ENCODE measurements at places on chromosomes 7 and 10.
A peak's percentile ranks its signal among the peaks of the same experiment; 100 is the strongest.

- no peak for DNase-seq
These were observed 23.0 kb upstream of the CDHR3 start for GRCh38 chr7:105940109-105940508.

DNA sequence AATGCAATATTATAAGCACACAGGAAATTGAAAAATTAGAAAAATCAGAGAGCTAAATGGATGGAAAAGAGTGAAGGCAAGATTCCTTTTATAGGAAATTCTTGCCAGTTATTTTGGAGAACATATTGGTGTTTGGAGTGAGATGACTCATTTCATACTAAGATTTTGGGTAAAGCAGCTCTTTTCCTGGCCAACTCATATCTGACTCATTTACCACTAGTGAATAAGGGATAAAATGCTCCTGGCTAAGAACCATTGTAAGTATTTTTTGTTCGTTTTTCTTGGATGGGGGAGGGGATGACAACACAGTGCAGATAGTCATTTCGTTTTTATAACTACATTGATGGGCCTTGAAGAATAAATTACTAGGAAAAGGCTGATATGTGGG lies 139.3 kb downstream of the TWIST1 start:
- DNase-seq: no peak

DNA sequence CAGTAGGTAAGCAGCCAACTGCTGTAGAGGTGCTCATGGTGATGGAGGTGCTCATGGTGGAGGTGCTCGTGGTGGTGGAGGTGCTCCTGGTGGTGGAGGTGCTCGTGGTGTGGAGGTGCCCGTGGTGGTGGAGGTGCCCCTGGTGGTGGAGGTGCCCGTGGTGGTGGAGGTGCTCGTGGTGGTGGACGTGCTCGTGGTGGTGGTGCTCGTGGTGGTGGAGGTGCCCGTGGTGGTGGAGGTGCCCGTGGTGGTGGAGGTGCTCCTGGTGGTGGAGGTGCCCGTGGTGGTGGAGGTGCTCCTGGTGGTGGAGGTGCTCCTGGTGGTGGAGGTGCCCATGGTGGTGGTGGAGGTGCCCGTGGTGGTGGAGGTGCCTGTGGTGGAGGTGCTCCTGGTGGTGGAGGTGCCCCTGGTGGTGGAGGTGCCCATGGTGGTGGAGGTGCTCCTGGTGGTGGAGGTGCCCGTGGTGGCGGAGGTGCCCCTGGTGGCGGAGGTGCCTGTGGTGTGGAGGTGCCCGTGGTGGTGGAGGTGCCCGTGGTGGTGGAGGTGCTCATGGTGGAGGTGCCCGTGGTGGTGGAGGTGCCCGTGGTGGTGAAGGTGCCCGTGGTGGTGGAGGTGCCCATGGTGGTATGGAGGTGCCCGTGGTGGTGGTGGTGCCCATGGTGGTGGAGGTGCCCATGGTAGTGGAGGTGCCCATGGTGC lies 517.3 kb downstream of the PTPRN2 start:
- no peak for DNase-seq

DNA sequence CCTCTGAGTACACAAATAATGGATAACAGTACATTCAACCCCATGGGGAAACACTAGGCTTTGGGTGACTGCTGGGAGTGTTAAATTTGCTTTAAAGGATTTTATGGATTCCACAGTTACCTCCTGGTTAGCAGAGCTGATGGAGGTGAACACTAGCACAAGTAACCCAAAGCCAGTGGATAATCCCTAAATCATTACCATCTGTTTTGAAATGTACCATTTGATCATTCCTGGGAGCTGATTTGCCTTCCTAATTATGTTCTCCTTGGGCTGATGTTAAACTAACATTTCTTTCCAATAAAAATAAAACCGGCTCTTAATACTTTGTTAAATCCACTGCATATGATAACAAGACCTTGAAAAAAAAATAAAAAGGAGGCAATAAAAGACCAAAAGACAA lies 493.9 kb downstream of the PLXNA4 start:
- DNase-seq: no peak

DNA sequence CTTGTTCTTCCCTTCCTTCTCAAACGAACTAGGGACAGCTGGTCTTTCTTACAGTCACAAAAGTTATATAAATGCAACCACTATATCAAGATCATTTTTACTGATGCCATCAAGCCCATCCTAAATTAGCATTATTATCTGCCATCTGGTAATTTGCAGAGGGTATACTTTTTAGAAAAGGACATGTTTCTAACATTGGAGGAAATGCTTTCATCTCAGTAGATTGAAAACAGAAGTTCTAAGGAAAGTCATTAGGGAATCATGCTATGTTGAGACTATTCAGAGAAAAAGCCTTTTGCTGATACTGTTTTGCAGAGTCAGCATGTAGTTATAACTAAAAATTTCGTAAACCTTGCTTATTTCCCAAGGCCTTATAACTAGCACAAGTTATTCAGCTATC lies 146.7 kb downstream of the WNT2 start:
- DNase-seq: no peak

- DNase-seq: no peak
These were observed 636.8 kb downstream of the PHTF2 start for GRCh38 chr7:78435355-78435754.

DNA sequence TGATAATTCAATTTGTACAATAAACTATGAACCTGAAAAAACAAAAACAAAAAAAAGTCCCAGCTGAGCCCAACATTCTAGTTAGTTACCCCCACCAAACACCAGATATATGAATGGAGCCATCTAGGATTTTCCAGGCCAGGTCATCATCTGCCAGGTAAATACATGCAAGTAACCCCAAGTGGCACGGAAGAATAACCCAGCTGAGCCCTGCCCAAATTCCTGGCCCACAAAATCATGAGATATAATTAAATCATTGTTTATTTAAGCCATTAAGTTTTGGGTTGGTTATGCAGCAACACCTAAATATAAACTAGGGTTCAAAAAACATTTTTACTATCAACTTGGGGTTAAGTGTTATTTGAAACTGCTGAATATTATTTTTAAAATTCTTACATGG lies 19.0 kb downstream of the PARD3 start:
- no peak for DNase-seq

- DNase-seq: no peak
These were observed 18.3 kb downstream of the HNRNPA2B1 start for GRCh38 chr7:26182283-26182682.

DNA sequence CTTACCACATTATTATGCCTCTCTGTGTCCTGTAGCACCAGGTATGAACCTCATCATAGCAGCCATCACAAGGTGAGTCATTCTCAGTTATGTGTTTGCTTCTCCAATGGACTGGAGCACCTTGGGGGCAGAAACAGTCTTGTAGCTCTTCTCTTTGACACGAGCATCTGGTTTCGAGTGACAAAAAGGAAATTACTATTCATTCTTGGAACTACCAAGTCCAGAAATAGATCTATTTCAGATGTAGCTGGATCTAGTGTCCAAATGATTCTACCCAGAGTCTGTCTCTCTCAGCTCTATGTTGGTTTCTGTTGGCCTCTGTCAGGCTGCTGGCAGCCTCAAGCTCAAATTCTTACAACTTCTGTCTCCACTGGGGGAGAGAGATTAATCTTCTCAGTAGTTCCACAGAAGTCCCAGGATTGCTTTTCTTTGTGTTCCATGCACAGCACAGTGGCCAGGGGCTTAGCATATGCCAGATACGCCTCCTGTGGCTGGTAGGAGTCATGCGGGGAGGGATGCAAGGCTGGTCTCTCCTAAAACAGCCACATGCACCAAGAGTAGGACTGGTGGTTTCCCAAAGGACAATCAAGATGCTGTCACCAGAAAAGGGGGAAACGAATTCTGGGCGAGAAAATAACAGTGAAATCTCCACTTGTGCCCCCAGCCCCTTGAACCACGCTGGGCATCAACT lies 37.2 kb upstream of the PAPSS2 start:
- DNase-seq: no peak

DNA sequence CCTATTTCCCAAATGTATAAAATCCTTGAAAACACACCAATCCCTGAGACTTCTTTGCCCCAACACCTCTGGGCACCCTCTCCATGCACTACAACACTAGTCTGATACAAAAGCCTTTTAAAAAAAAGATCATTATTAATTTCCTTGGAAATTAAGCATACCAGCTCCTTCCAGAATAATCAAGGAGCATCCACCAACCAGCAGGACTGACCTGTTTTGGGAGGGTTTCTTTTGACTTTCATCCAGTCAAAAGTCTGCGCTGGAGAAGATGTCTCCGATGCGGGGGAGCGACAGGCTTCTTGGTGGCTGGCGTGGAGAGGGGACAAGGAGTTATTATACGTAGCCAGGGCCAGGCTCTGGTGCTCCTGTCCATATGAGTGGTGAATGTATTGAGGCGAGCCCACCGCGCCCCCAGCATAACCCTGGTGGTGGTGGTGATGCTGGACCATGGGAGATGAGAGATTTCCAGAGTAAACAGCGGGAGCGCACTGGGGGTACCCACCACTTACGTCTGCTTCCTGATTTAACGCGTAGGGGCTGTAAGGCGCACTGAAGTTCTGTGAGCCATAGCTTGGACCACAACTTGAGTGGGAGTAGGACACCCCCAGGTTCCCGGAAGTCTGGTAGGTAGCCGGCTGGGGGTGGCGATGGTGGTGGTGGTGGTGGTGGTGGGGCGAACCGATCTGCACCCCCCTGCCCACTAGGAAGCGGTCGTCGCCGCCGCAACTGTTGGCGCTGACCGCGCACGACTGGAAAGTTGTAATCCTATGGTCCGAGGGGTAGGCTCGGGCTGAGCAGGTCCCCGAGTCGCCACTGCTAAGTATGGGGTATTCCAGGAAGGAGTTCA lies 527 bp downstream of the HOXA1 start:
- DNase-seq: no peak

DNA sequence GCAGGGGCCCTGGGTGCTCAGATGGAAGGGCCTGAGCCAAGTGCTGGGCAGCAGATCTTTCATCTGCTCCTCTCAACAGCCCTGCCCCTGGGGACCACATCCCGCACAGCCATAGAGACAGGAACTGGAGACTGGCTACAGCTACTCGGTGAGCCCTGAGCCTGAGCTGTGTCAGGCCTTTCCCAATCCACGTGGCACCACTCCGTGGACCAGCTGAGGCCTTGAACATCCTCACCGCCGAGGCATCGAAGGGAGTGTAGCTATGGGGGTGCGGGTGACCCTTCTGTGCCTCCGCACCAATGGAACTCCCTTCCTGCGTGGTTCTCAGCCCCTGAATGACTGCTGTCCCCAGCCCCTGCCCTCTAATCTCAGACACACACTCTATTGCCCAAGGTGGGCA lies 362.7 kb upstream of the SHH start:
- no peak for DNase-seq

- no peak for DNase-seq
These were observed 61.0 kb downstream of the RASGEF1A start for GRCh38 chr10:43205681-43206390.

- DNase-seq: no peak
These were observed 27.8 kb upstream of the PROSER2 start for GRCh38 chr10:11795101-11795920.

GRCh38 chr10:80168679-80169380 lies 36.3 kb downstream of the PLAC9 start:
- DNase-seq: no peak

DNA sequence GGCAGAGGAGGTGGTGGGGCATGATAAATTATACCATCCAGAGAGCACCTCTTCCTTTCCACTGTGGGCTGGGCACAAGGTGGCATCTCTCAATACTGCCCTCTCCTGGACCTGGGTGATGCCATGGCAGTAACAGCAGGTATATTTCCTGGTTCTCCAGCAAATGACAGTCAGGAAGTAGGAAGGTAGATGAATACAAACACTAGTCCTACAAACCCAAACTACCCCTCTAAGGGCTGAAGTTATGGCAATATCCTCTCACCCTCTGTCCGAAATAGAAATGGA lies 1004.9 kb downstream of the KCNMA1 start:
- peak; percentile 1 for DNase-seq

GRCh38 chr10:84256510-84257342 lies 11.9 kb downstream of the RGR start:
- DNase-seq: no peak

GRCh38 chr10:6780008-6780677 lies 200.1 kb upstream of the PRKCQ start:
- DNase-seq: no peak

GRCh38 chr10:35268323-35268722 lies 68.0 kb upstream of the CCNY start:
- no peak for DNase-seq

DNA sequence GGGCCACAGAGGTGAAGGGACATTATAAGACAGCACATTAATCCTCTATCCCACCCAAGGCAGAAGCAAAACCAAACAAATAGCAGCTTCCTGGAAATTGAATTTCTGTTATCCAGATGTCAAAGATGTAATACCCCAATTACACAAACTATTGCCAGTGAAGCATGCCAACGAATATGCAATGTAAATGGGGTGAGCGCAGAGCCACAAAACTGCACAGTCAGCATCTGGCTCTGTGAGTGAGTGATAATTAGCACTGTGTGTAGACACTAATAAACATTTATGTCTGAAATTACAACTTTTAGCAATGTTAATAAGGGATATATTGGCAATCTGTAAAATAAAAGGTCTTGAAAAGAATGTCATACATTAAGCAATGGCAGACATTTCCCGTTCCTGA lies 3.2 kb downstream of the BEND7 start:
- DNase-seq: no peak

- no peak for DNase-seq
These were observed 209.1 kb upstream of the VWC2 start for GRCh38 chr7:49564379-49564714.

GRCh38 chr10:48251525-48252353 lies 22.8 kb downstream of the FRMPD2 start:
- DNase-seq: peak; percentile 34

DNA sequence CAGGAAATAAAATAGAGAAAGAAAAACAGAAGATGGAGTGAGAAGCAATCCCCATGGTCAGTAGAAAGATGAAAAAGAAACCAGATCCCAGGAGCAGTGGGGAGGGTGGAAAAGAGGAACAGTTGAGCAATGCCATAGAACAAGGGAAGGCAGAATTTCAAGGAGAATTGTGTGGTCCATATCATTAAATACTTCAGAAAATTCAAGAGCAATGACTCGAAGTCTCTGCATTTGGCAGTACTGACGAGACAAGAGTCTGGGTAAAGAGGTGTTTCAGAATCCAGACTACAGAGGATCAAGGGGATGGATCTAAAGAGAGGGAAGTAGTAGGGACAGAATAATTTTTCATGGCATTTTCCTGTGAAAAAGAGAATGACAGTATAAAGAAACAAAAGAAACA lies 512.6 kb downstream of the PHTF2 start:
- no peak for DNase-seq

GRCh38 chr10:75544386-75544785 lies 113.0 kb downstream of the LRMDA start:
- DNase-seq: no peak

GRCh38 chr7:140232957-140233917 lies 56.5 kb upstream of the KDM7A start:
- no peak for DNase-seq

DNA sequence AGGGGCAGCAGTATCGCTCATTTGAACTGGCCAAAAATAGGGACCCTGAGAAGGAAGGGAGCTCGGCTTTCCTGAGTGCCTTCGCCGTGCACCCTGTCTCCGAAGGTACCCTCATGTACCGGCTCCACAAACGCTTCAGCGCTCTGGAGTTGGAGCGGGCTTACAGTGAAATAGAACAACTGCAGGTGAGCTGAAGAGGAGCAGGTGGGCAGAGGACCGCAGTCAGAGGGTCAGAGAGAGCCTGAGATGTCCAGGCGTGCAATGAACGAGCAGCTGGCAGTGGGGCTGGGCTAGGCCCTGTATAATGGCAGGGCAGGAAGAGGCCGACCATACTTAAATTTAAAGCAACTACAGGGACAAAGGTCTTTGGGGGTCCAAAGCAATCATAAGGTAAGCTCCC lies 4.1 kb downstream of the CHPF2 start:
- no peak for DNase-seq

Data from SHP77 (cell line).